ENCODE measurements at places on chromosomes 7 and 10. TPM values are rescaled to one million over a fixed set of nuclear protein-coding genes. Genes with fewer than 3 reads are reported as not detected.

The EPHA1 gene
- 0.47 TPM for polyA plus RNA-seq

The ZNF862 gene
- polyA plus RNA-seq: 2.7 TPM

DNA sequence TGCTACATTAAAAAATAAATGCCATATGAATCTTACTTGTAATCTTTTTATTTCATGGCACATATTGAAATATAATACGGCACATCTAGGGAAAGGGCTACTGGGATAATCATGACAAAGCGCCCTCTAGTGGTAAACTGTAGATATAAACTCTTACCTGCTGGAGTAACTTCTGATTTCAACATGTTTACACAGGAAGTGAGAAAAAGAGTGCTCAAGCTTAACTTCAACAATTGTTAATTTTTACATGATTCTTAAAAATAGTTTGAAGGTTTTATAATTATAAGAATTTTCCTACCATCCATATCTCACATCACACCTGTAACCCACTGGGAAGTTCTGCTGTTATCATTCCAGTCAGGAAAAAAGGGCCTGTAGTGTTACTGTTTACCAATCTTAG, 2.0 kb upstream of the HEPACAM2 start:
- H3K27ac ChIP-seq: no peak overlapping the region
- peaks cover 6% of the 10 kb centered on the region for H3K27me3 ChIP-seq
- peaks cover 18% of the 10 kb centered on the region for H3K4me1 ChIP-seq
- DNase-seq: peak; percentile 81
- no peaks in the 10 kb centered on the region for H3K36me3 ChIP-seq

DNA sequence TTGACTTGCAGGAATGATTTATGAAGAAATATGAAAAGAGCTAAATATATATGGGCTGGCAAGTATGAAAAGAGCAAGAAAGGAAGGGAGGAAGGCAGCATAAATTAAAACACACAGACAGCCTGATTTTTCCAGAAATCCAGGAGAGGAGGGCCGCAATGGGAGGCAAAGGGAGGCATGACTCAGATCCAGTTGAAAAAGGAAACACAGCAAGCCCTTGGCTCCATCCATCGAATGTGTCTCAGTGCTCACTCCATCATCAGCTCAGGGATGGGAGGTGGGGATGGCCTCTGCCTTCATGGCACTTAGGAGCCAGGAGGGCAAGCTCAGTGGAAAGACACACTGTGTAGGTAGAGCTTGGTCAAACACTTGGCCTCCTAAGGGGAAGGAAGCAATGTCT, 75.7 kb upstream of the PDZD8 start:
- no peak for DNase-seq
- H3K4me1 ChIP-seq: peaks cover 25% of the 10 kb centered on the region
- H3K27ac ChIP-seq: no peak overlapping the region
- H3K4me3 ChIP-seq: no peak overlapping the region
- H3K27me3 ChIP-seq: no peaks in the 10 kb centered on the region

DNA sequence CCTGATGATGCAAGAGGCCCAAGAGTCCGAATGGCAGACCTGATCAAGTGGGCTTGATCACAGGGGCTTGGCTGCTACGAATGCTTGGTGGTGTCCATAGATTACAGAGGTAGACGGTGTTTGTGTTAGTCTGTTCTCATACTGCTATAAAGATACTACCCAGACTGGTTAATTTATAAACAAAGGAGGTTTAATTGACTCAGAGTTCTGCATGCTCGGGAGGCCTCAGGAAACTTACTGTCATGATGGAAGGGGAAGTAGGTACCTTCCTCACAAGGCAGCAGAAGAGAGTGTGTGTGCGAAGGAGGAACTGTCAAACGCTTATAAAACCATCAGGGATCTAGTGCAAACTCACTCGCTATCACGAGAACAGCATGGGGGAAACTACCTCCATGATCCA, 268.9 kb upstream of the KLF6 start:
- H3K27ac ChIP-seq: peak overlapping the region; percentile 84
- peak; percentile 81 for DNase-seq
- no peaks in the 10 kb centered on the region for H3K36me3 ChIP-seq
- no peak overlapping the region for H3K4me3 ChIP-seq
- H3K27me3 ChIP-seq: no peaks in the 10 kb centered on the region
- peaks cover 37% of the 10 kb centered on the region for H3K4me1 ChIP-seq

- peak overlapping the region; percentile 75 for H3K27ac ChIP-seq
- peaks cover 34% of the 10 kb centered on the region for H3K4me1 ChIP-seq
These were observed 493 bp downstream of the ZMIZ2 start for GRCh38 chr7:44748948-44749731.

DNA sequence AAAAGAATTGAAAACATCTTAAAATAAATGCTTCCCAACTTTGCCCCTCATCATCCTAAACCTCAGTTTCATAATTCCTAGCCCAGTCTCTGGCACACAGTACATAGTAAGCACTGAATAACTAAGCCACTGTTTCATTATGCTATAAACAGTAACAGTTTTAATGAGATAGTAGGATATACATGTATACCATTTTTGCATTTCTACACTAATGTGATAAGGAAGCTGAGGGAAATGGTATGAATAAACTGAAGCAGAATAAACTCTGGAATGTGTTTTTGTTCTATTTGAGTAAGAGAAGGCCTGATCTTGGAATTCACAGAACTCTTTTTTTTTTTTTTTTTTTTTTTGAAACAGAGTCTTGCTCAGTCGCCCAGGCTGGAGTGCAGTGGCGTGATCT, 8.8 kb downstream of the NAPEPLD start:
- H3K27ac ChIP-seq: no peak overlapping the region
- H3K36me3 ChIP-seq: no peaks in the 10 kb centered on the region
- no peaks in the 10 kb centered on the region for H3K27me3 ChIP-seq
- no peak for DNase-seq
- no peak overlapping the region for H3K4me3 ChIP-seq

- H3K4me3 ChIP-seq: no peak overlapping the region
- no peak overlapping the region for H3K27ac ChIP-seq
- H3K4me1 ChIP-seq: no peaks in the 10 kb centered on the region
- H3K36me3 ChIP-seq: no peaks in the 10 kb centered on the region
- no peaks in the 10 kb centered on the region for H3K27me3 ChIP-seq
These were observed 73.4 kb downstream of the ZMYND11 start for GRCh38 chr10:208616-209015.

GRCh38 chr7:70498232-70498992, 633.5 kb upstream of the GALNT17 start:
- no peaks in the 10 kb centered on the region for H3K27me3 ChIP-seq
- DNase-seq: no peak
- H3K36me3 ChIP-seq: no peaks in the 10 kb centered on the region
- no peaks in the 10 kb centered on the region for H3K4me1 ChIP-seq
- H3K4me3 ChIP-seq: no peak overlapping the region

DNA sequence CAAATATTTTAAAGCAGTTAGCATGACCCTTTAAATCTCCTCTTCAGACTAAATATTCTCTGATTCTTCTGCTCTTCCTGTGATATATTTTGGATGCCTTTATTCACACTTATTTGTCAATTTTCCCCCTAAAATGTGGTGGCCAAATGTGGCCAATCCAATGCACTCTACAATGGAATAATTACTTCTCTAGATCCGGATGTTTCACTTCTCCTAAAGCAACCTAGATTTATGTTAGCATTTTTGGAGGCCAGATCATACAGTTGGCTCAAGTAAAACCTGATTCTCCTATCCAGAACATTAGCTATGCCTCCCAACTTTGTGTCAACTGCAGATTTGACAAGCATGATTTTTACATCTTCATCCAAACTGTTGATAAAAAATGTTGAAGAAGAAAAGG, 153.7 kb downstream of the CREB5 start:
- H3K36me3 ChIP-seq: no peaks in the 10 kb centered on the region
- DNase-seq: no peak
- no peaks in the 10 kb centered on the region for H3K4me1 ChIP-seq
- H3K27ac ChIP-seq: no peak overlapping the region
- H3K4me3 ChIP-seq: no peak overlapping the region

DNA sequence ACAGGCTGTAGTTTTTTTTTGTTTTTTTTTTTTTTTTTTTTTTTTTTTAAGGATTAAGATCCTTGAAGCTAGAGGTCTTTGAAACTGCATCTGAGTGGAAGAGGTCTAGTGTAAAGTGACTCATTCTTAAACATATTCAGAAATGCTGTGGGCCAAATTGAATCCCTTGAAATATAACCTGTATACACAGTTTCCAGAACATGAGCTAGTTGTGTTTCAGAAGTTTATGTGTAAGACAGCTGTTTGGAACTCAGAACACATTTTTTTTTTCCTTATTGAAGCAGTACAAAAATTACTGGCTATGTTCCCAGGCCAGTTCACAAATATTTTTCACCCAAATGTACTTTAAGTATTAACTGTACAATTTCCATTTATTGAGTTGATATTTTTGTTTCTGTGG, 67.9 kb downstream of the PPP1R9A start:
- no peaks in the 10 kb centered on the region for H3K27me3 ChIP-seq
- DNase-seq: no peak
- H3K27ac ChIP-seq: no peak overlapping the region
- H3K4me3 ChIP-seq: no peak overlapping the region

- no peaks in the 10 kb centered on the region for H3K27me3 ChIP-seq
- H3K4me1 ChIP-seq: no peaks in the 10 kb centered on the region
- H3K36me3 ChIP-seq: no peaks in the 10 kb centered on the region
- H3K27ac ChIP-seq: no peak overlapping the region
These were observed 292.3 kb downstream of the POU6F2 start for GRCh38 chr7:39270018-39270417.

DNA sequence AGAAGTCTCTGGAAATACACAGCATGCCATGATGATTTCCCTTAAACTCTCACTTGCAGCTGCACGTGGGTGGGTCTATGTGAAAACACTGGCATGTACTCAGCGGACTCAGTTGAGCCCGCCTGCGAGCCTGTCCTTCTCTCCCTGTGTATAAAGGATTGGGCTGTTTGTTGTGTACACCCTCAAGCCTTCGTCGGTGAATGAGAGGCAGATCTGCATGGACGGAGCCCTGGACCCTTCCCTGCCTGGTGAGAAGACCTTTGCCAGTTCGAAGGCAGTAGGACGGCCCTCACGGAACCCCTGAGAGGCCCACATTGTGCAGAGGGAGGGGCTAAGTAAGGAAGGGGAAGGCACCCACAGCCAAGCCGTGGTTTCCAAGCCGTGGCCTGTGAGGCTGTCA, 121.2 kb downstream of the WDFY4 start:
- H3K27ac ChIP-seq: no peak overlapping the region
- DNase-seq: no peak
- H3K4me3 ChIP-seq: no peak overlapping the region
- H3K27me3 ChIP-seq: no peaks in the 10 kb centered on the region

- DNase-seq: no peak
- H3K27ac ChIP-seq: no peak overlapping the region
- H3K36me3 ChIP-seq: no peaks in the 10 kb centered on the region
- no peak overlapping the region for H3K4me3 ChIP-seq
- no peaks in the 10 kb centered on the region for H3K4me1 ChIP-seq
These were observed 46.7 kb upstream of the PLCE1 start for GRCh38 chr10:93947055-93947454.
